ENCODE measurements at places on chromosomes 11 and 22.
A peak's percentile ranks its signal among the peaks of the same experiment; 100 is the strongest.

DNA sequence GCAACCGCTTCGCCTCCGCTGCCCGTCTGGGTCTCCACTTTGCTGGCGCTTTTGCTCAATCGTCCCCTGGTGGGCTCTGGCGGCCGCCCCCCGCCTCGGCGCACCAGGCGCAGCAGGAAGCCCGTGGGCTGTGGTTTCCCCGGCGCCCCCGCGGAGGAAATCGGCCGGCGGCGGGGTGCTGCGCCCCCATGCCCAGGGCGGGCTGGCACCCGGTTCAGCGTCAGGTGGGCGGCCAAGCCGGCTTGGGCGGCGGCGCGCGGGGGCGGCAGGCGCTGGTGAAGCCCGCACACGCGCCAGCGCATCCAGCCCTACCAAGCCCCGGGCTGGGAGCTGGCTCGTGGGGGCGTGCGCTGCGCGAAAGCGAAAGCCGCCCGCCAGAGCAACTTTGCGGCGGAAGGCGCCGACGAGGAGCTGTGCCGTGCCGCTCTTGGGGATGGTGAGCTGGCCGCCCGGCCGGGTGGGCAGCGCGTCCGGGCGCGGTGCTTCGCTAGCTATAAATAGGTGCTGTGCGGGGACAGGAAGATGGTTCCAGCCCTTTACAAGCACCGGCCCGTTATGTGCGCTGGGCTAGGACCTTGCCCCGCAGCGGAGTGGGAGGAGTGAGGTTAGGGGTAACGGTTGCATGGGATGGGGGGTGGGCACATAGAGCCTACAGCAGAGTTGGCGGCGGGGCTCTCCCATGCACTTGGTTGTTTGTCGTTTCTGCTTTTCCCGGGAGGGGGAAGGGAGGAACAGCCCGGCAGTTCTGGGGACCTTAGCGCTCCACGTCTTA, 25.0 kb upstream of the SUSD2 start:
- DNase-seq, result no peak

- DNase-seq, result peak; percentile 81
These were observed 519 bp upstream of the ART5 start for GRCh38 chr11:3642071-3642951.

- DNase-seq, result no peak
These were observed 72.9 kb upstream of the GNAZ start for GRCh38 chr22:22997262-22997898.

DNA sequence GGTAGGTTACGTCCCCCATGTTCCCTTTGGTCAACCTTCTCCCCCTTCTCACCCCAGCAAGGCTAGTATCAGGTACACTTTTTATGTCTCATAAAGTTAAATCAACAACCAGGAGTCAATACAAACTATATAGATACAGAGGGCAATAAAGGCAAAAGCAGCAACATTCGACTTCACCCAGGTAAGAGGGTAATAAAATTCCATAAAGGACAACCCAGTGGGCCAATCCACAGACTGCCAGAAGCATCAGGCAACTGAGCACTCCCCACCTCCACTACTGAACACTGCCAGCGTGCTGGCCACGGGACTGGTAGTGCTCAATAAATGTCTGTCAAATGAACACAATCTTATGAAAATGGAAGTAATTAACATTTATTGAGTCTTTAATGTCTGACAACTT, 5.1 kb upstream of the MS4A18 start:
- DNase-seq, result no peak

GRCh38 chr11:65973439-65974110, 12.0 kb downstream of the SART1 start:
- no peak for DNase-seq

DNA sequence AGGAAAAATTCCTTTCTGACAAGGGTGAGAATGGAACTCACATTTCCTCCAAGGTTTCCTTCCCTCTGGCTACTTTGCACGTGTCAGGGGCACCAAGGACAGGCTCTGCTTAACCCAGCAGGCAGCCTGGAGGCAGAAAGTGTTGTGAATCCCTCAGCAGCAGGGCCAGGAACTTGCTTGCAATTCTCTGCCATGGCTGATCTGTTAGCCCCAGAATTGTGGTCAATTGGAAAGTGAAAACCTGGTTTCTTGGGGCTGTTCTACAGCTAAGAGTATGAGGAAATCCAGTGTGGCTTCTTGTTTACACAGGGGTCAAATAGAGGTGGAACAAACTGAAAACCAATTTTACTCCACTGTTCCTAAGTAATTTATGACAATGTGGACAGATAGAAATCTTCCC, 38.3 kb upstream of the CEP295 start:
- no peak for DNase-seq

- DNase-seq, result no peak
These were observed 133.2 kb downstream of the FAT3 start for GRCh38 chr11:92357841-92358240.

GRCh38 chr11:27061461-27061821, 20.8 kb downstream of the BBOX1 start:
- DNase-seq, result no peak

DNA sequence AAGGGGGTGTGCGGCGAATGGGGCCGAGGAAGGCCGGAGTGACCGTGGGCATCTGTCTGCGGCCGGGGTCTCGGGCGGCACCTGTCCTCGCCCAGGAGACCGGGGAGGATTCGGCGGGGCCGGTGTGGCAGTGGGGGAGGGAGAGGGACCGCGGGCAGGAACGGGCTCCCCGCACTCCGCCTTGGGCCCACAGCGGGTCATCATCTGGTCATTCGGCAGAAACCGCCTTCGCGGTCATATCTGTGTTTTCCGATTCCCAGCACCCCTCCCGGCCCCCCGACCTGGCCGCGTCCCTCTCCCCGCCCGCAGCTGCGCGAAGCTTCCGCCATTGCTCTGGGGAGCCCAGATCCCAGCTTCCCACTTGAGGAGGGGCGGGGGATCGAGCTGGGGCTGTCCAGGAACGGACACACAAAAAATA, 824 bp upstream of the CBX6 start:
- no peak for DNase-seq
